Esophagus squamous epithelium (tissue), 5 donors: ENCODE measurements at places on chromosomes 4 and X. TPM values are rescaled to one million over a fixed set of nuclear protein-coding genes. Genes with fewer than 3 reads are reported as not detected.

DNA sequence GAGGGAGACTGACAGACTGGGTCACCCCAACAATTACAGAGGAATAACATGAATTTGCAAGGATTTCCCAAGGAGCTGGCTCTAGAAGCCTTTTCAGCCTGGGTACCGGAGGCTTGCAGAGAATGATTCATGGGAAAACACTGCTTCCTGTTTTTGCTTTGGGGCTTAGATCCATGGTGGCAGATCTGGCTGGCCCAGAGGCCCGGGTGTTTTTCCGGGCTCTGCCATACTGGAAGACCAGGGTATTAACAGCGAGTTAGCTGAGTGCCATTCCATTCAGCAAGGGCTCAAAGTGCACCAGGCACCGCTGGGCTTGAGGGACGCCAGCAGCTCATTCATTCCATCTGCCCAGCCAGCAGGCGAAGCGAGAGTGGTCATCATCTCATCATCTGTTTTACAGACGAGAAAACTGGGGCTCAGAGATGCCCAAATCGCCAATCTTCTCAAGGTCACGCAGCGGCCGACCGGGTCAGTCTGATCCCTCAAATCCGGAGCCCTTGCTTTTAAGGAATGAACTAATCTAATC lies 1.3 kb downstream of the WDR1 start:
- DNase-seq = no peak

DNA sequence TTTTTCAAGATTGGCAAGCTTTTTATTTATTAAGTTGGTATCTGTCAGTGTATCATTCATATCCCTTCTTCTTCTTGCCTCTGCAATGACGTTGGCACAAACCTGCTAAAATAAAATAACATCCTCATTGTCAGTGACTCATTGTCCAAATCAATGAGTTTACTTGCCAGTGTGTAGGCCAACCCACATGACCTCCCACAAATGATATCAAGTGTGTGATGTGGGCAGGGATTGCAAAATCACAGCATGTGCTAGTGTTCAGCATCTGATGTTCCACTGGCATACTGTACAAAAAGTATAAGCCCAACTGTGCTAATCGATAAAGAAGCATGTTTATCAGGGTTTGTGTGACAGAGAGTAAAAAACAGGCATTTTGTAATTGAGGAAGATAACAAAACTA lies 25.5 kb downstream of the GPAT3 start:
- DNase-seq = no peak

DNA sequence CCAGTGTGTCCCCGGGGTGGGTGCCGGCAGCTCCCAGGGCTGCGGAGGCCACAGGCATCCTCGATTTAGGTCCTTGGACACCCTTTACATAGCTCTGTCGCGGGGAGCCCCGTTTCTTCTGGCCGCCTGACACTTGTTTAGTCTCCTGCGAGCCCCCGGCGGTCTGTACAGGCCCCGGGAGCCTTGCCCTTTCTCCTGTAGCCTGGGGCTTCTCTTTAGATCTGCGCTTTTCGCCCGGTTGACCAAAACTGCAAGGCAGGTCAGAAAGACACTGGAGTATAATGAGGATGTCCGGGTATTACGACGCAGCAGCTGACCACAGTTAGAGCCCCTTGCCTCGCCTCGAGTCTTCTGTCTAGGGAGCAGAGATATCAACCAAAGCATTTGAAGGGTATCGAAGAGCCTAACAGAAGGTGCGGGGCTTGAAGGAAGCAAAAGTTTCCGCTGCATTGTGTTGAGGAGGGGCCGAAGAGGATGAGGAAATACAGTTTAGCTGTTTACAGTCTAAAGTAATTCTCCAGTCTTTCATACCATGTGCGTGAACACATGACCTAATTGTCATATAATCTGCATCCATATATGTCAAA lies 479 bp downstream of the BRCC3 start:
- no peak for DNase-seq

DNA sequence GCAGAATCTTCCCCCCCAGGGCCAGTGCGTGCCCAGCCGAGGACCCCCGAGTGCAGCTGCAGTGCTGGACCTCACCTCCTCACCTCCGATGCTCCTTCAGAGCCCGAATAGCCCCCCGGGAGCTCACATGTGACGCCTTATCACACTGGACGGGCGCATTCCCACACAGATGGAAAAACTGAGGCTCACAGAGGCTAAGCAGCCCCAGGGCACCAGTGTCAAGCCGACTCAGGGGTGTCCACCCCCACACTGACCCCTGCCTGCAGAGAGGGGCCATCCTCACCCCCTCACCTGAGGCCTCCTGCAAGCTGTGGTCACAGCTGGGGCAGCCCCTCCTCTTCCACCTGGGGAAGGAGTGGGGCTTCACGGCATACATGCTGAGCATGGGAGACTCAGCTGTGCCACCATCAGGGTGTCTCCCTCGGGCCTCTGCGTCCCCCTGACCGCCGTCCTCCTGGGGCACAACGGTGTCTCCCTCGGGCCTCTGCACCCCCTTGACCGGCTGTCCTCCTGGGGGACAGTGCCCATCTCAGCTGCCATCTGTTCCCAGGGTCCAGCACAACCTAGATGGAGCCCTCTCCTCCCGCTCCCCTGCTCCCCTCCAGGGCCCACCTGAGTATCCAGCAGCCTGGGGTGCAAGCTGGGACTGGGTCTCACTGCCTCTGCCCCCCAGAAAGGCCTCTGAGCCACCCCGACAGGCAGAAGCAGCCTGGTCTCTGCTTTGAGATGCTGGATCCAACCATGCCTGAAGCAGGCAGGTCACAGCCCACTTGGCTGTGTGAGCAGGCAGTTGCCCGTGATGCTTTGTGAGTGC lies 85.3 kb upstream of the NKX1-1 start:
- DNase-seq = no peak

GRCh38 chr4:106362086-106362825 lies 6.3 kb downstream of the GIMD1 start:
- DNase-seq = no peak

The ENOPH1 gene
- 29.9 TPM for total RNA-seq

The TMEM150C gene
- 3.8 TPM for total RNA-seq

The HTR2C gene
- not detected for total RNA-seq

The STIM2 gene
- total RNA-seq = 10.4 TPM
